Mesothelial cell of epicardium (in vitro differentiated cells): ENCODE measurements at places on chromosomes 13 and 19.

DNA sequence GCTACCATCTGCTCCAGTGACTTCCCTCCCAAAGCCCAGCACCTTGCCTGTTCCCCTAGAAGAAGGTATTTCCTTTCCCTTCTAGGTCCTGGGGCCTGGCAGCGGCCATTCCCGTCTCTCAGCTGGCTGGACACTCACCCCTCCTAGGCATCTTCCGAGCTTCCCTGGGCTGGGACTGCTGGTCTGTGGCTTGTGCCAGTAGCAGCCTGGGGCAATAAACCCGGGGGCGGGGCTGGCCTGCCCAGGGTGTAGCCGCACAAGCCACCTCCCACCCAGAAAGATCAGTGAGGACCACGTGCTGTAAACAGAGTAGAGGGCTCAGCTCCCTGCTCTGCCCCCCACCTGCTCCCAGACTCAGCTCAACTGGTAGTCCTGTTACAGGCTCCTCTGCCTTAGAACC, 15.0 kb downstream of the LIPE start:
- H3K4me1 ChIP-seq, result peaks cover 5% of the 10 kb centered on the region
- no peak for DNase-seq
- H3K27ac ChIP-seq, result no peak overlapping the region
- no peak overlapping the region for H3K4me3 ChIP-seq
- no peaks in the 10 kb centered on the region for H3K27me3 ChIP-seq

DNA sequence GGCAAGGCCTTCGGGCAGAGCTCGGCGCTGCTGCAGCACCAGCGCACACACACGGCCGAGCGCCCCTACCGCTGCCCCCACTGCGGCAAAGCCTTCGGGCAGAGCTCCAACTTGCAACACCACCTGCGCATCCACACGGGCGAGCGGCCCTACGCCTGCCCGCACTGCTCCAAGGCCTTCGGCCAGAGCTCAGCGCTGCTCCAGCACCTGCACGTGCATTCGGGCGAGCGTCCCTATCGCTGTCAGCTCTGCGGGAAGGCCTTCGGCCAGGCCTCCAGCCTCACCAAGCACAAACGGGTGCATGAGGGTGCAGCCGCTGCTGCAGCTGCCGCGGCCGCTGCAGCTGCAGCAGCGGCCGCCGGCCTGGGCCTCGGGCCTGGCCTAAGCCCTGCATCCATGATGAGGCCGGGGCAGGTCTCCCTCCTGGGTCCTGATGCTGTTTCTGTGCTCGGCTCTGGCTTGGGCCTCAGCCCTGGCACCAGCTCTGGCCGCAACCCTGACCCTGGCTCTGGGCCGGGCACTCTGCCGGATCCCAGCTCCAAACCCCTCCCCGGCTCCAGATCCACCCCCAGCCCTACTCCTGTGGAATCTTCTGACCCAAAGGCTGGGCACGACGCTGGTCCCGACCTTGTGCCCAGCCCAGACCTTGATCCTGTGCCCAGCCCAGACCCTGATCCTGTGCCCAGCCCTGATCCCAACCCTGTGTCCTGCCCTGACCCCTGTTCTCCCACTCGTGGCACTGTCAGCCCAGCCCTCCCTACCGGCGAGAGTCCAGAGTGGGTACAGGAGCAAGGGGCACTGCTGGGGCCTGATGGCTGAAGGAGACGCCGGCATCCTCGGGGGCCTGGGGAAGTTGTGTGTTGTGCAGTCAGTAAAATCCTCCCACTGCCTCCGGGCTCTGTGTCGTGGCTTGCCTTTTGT, 2.0 kb upstream of the MCOLN1 start:
- peaks cover 14% of the 10 kb centered on the region for H3K36me3 ChIP-seq
- no peak overlapping the region for H3K4me3 ChIP-seq
- peaks cover 25% of the 10 kb centered on the region for H3K4me1 ChIP-seq
- no peak for DNase-seq

DNA sequence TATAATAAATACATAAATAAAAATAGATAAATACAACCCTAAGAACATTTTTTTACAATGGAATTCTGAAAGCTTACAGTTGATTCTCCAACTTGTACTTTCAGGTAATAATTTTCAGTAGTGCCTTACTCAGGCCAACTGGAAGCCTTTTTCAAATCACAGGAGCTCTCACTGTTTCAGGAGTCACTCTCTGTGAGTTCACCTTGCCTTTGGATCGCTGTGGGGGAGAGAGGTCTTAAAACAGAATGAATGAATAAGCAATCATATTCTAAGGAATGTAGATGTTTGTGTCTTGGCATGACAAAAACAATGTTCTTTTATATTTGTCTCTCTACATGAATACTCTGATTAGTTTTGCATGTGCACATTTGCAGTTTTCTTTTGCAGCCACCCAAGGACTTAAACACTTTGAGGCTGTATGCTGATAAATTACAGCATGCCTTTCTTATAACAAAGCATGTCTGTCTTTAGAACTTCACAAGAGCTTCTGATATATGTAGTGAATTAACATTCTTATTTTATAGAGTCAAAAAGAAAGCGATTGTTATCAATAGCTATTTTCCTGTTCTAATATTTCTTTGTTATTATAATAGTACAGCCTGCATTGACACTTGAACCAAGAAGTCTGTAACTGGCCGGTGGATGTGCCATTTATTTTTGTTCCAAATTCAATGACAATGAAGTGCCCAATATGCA, 1111.5 kb upstream of the ATXN8OS start:
- H3K27me3 ChIP-seq, result no peaks in the 10 kb centered on the region
- H3K4me3 ChIP-seq, result no peak overlapping the region
- no peak for DNase-seq
- peaks cover 4% of the 10 kb centered on the region for H3K4me1 ChIP-seq

- no peaks in the 10 kb centered on the region for H3K36me3 ChIP-seq
- DNase-seq, result no peak
- H3K27me3 ChIP-seq, result no peaks in the 10 kb centered on the region
- no peaks in the 10 kb centered on the region for H3K4me1 ChIP-seq
- H3K27ac ChIP-seq, result no peak overlapping the region
Observed at GRCh38 chr13:90020536-90021070, 1326.9 kb upstream of the MIR17HG start.
